SW 1271 (cell line): ENCODE measurements at places on chromosomes 1 and 21.

GRCh38 chr1:25922971-25923552 lies 16.8 kb upstream of the STMN1 start:
- DNase-seq = no peak

DNA sequence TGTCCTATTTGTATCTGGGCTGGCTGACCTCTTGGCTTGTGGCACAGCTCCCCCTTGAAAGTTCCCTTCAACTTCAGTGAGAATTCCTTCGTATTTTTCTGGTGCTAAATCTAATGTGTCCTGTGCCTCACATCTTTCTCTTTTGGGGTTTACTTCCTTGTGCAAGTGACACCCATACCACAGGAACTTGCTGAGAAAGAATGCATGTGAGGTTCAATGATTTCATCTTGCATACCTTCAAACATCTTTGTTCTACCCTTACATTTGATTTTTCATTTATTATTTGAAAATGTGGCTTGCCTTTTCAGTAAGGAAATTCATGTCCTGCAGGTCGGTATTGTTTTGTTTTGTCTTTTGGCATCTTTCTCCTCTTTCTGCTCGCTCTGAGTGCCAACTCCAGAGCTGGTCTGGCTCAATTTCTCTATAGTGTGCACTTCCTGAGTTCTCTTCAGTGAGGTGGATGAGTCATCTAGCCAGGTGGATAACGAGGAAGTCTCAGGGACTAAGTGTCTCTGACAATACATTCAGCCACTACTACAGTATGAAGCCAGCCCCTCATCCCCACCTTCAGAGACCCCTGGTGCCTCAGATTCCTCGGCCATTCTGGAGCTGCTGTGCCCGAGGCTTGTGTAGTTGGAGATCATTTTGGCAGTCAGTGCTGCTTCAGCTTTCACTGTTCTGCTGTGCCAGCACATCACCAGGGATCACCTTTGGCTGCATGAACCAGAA lies 59.5 kb downstream of the RIPK4 start:
- DNase-seq = no peak

GRCh38 chr21:15061279-15061678 lies 3.5 kb downstream of the NRIP1 start:
- DNase-seq = no peak

GRCh38 chr1:181021811-181022434 lies 747 bp downstream of the STX6 start:
- peak; percentile 37 for DNase-seq

DNA sequence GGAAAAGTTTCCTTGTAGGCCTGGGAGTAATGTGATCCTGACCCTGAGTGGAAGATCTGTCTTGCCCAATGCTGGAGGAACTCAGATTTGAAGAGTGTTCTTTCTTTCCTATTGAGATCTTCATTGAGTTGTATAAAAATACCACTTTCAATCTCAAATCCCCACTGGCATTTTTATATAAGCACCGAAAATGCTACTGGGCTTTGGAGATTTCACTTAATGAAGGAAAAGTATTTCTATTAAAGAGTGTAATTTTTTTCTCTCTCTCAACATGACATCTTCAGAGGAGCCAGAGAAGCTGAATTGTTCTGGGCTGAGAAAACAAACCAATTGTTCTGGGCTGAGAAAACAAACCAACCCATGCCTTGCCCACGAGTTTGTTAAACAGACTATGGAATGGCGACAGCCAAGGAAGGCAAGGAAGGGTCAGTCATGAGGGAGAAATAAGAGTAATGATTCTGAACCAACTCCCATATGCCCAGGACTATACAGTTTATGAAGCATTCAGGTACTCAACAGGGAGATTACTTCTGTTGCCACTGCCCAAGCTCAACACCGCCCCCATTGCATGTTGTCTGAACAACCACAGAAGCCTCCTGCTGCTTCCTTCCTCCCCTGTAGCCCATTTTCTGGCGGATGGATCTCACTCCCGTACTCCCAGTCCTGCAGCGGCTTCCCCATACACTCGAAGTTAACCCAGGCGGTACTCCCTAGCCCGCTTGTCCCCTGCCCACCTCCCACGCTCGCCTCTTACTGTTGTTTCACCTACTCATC lies 103.2 kb downstream of the BEND5 start:
- DNase-seq = no peak

GRCh38 chr1:1123581-1124507 lies 8.0 kb upstream of the C1orf159 start:
- no peak for DNase-seq

DNA sequence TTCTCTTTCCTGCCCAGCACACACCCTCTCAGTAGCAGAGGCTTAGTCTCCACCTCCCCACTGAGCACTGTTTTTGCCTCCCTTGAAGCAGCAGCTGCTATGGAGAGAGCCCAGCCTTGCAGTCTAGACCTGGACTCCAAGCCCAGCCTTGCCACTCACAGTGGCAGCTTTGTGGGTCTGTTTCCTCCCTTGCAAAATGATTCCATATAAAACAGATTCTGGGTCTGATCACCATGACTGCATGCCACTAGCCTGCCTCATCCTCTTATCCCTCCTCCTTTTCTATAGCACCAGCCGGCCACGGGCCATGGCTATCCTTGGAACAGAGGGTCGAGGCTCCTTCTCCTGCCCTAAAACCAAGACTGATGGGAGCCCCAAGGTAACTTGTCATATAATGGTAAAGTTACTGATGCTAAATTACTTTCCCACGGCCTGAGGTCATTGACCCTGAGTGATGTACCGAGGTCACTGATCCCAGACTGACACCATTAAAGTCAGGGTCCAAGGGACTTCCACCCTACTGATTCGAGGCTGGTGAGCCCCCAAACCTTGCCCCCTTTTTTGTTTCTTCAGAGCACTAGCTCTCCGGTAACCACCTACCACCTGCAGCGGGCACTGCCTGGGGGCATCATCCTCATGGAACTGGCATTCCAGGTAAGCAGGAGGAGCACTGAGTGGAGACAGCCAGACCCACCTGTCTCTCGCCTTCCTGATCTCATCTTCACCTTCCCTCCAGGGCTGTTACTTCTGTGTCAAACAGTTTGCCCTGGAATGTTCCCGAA lies 7.9 kb downstream of the HYI start:
- DNase-seq = no peak

GRCh38 chr1:26079178-26079563 lies 11.7 kb upstream of the TRIM63 start:
- DNase-seq = no peak

DNA sequence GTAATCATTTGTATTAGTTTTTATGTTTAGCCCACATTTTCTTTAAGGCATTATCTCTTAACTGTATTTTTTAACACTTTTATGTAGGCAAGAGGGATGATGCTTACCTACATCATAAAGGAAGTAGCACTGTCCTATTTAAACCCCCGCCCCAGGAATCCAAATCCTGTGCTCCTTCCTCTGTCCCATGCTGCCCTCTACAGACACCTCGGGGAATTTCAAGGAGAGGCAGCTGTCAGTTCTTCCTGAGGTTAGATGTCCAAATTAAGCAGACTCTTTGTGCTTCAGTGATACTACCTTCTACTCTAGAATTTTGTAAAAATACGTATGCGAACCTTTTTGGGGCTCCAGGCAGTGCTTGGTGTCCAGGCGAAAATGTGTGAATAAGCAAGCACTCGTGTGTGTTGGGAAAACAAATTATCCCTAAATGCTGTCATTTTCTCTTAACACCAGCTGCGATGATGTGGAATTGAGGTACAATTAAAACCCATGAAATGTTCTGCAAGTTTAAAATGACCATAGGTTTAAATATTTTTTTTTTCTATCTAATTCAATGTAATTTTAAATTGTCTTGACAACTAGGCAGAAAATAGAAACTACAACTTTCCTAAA lies 19.2 kb downstream of the CRCT1 start:
- DNase-seq = no peak

GRCh38 chr1:59699227-59699847 lies 115.4 kb upstream of the HOOK1 start:
- no peak for DNase-seq

GRCh38 chr1:1563688-1564087 lies 11.0 kb downstream of the SSU72 start:
- DNase-seq = no peak

GRCh38 chr1:241608379-241609033 lies 31.7 kb downstream of the CHML start:
- DNase-seq = no peak

GRCh38 chr1:91894036-91894761 lies 8.2 kb upstream of the TGFBR3 start:
- DNase-seq = no peak

GRCh38 chr1:34188985-34189384 lies 12.3 kb downstream of the C1orf94 start:
- DNase-seq = no peak

DNA sequence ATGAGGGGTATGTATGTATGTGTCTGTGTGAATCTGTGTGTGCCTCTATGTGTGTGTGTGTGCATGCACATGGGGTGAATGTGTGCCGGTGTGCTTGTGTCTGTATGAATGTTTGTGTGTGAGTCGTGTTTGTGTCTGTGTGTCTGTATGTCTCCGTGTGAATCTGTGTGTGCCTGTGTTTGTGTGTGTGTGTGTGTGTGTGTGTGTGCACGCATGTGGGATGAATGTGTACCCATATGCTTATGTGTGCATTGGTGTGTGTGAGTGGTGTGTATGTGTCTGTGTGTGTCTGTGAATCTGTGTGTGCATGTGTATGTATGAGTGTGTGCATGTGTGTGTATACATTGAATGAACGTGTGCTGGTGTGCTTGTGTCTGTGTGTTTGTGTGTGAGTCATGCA lies 88.9 kb downstream of the MATN1 start:
- no peak for DNase-seq

DNA sequence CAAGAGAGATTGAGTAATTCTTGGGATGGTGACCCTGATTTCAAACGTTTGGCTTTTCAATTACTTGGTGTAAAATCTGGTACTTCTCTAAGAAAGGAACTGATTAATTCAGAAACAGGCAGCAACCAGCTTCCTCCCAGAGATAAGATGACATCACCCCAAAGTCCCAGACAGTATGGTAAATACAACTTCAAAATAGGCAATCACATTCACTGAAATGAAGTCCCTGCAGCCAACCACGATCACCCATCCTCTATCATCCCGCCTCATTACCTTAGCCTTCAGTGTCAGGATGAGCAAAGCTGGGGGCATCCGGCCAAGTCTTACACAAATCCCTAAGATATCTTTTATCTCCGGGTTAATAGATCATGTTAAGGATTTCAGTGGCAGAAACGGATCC lies 26.4 kb upstream of the RUNX1 start:
- no peak for DNase-seq

DNA sequence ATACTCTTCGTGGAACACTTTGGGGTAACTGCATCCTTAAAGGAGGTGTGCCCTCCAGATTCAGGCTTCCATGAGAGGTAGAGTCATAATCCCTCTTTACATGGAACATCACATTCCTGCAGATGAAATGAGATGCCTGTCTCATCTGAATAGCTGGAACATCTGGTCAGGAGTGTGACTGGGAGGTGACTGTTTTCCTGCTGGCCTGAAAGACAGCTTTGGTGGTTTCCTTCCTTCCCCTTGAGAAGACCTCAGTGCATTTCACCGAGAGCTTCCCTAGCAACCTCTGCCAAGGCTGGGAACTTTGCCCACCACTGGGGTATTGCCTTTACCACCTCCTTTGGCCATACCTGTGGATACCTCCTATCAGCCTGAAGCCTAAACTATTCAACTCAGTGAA lies 46.7 kb upstream of the GUCA2A start:
- DNase-seq = no peak

- no peak for DNase-seq
These were observed 343.7 kb upstream of the ZRANB2 start for GRCh38 chr1:71424536-71424935.

GRCh38 chr21:42455196-42455595 lies 40.8 kb downstream of the RSPH1 start:
- no peak for DNase-seq

DNA sequence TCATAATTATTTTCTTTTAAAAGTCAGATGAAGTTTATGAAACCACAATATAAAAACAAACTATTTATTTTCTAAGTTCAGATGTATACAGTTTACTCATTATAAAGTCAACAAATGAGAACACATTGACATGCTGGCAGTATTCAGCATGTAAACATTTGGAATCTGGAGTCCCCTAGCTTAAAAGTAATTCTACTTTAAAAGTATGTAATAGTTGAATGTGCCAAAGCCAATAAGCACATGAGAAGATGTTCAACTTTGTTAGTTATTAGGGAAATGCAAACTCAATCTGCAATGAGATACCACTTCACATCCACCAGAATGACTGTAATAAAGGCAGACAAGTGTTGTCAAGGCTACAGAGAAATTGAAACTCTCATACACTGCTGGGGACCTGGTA lies 96.6 kb downstream of the RYR2 start:
- DNase-seq = no peak

DNA sequence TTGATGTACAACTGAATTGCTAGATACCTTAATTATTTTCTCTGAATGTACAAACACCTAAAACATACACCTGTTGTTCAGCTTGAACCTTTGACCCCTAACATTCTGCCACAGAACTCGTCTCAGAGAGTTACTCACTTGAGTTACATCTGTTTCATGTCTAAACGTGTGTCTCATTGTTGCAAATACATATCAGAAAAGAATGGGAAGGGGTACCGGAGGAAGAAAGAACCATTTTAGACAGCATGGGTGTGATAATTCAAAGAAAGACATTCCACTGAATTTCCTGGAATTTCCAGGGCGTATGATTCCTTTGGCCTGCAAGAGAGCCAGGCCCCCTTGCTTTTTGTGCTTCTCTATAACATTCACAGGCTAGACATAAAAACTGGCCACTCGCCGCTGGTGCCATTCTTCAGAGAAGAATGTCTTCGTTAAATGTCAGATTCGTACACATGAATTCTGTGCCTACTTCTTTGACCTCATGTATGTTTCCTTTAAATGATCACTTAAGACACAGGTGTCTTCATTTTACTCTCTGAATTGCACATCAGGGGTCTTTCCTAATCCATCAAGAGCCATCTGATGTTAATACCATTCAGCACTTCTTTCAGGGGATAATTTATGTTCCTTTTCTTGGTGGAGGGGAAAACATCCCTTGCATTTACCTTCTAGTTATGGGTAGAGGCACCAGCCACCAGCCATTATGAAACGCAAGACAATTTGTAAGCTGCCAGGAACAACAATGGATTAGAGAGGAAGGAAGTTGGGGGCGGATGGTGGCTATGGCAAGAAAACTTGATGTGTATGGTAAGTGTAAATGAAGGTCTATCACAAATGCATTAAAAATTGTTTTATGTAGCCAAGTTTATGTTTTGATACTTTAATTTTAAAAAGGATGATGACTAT lies 12.7 kb downstream of the ATF3 start:
- DNase-seq = no peak

- no peak for DNase-seq
These were observed 95.6 kb downstream of the ZNF644 start for GRCh38 chr1:90925928-90926869.

- no peak for DNase-seq
These were observed 1.0 kb upstream of the PPIE start for GRCh38 chr1:39737546-39738169.

- no peak for DNase-seq
These were observed 29.0 kb upstream of the LGALS8 start for GRCh38 chr1:236494586-236495466.

- no peak for DNase-seq
These were observed 22.9 kb downstream of the SAMSN1 start for GRCh38 chr21:14523234-14523633.

- DNase-seq = no peak
These were observed 17.1 kb downstream of the ATP5PF start for GRCh38 chr21:25717491-25718147.
